Cardiac atrium fibroblast (primary cell): ENCODE measurements at places on chromosomes 3 and 15. TPM values are rescaled to one million over a fixed set of nuclear protein-coding genes. Genes with fewer than 3 reads are reported as not detected.

Gene HHATL
- not detected in 2 replicates for total RNA-seq

Gene SNTN
- not detected in 2 replicates for total RNA-seq

Gene ADAMTS7
- 16.8 and 19.9 TPM in 2 replicates for total RNA-seq

Gene SAXO2
- not detected in 2 replicates for total RNA-seq

Gene ANKUB1
- not detected in 2 replicates for total RNA-seq

Gene CADM2
- not detected in 2 replicates for total RNA-seq

Gene MASP1
- total RNA-seq: 3.1 and 9.1 TPM in 2 replicates

Gene GRM7
- total RNA-seq: not detected in 2 replicates
